ENCODE measurements at places on chromosomes 12 and 14. TPM values are rescaled to one million over a fixed set of nuclear protein-coding genes. Genes with fewer than 3 reads are reported as not detected.

KLRC3 gene
- total RNA-seq, result not detected

BHLHE41 gene
- total RNA-seq, result 64.4 TPM

WNT1 gene
- not detected for total RNA-seq

PTPRQ gene
- total RNA-seq, result 4.8 TPM

MYF5 gene
- total RNA-seq, result not detected

SIX6 gene
- total RNA-seq, result not detected

FAM181A gene
- not detected for total RNA-seq
